H9 (cell line): ENCODE measurements at places on chromosomes 5 and 9. TPM values are rescaled to one million over a fixed set of nuclear protein-coding genes. Genes with fewer than 3 reads are reported as not detected.

The SLC6A7 gene
- not detected in 2 replicates for total RNA-seq

The SOWAHA gene
- total RNA-seq: 0.20 and 0.31 TPM in 2 replicates

The SURF1 gene
- total RNA-seq: 43.3 and 46.8 TPM in 2 replicates

The IL13 gene
- not detected in 2 replicates for total RNA-seq

The FAM78A gene
- 1.9 and 2.1 TPM in 2 replicates for total RNA-seq

The TSSK1B gene
- 0.17 TPM in 1 of 2 replicates, not detected in the other for total RNA-seq

The PCDHA7 gene
- 0.48 and 0.86 TPM in 2 replicates for total RNA-seq

The PCYOX1L gene
- total RNA-seq: 15.3 and 16.5 TPM in 2 replicates

The NFIB gene
- 13.3 and 14.3 TPM in 2 replicates for total RNA-seq

The KLHL3 gene
- 11.8 and 12.8 TPM in 2 replicates for total RNA-seq

The ANKRD31 gene
- total RNA-seq: 0.11 and 0.13 TPM in 2 replicates

The SLC27A4 gene
- 17.0 and 17.2 TPM in 2 replicates for total RNA-seq

The ITGA2 gene
- total RNA-seq: 3.0 and 3.2 TPM in 2 replicates

The CTNNAL1 gene
- total RNA-seq: 51.9 and 52.9 TPM in 2 replicates

The DNAJC25 gene
- total RNA-seq: 7.6 and 8.4 TPM in 2 replicates
